Glutamatergic neuron (in vitro differentiated cells): ENCODE measurements at places on chromosomes 6 and 20. TPM values are rescaled to one million over a fixed set of nuclear protein-coding genes. Genes with fewer than 3 reads are reported as not detected.

The TRIM10 gene
- total RNA-seq, result not detected

The PRSS16 gene
- total RNA-seq, result 0.64 TPM

The LY6G6D gene
- total RNA-seq, result not detected

The SAPCD1 gene
- total RNA-seq, result 3.7 TPM

The TSBP1 gene
- not detected for total RNA-seq

The ITPR3 gene
- total RNA-seq, result 0.34 TPM

The SMLR1 gene
- not detected for total RNA-seq

The INSM1 gene
- 332 TPM for total RNA-seq

The FILIP1 gene
- 0.69 TPM for total RNA-seq

The FAXC gene
- total RNA-seq, result 68.9 TPM

The PPP1R16B gene
- 5.3 TPM for total RNA-seq

The HLA-DQB2 gene
- total RNA-seq, result not detected

The PI3 gene
- not detected for total RNA-seq

The GSTA3 gene
- not detected for total RNA-seq

The CLDN20 gene
- total RNA-seq, result not detected

The NKX2-2 gene
- 1.2 TPM for total RNA-seq

The OARD1 gene
- total RNA-seq, result 24.4 TPM

The ARMC2 gene
- total RNA-seq, result 6.9 TPM

The DEFB132 gene
- not detected for total RNA-seq

The RFX6 gene
- total RNA-seq, result not detected

The FLRT3 gene
- total RNA-seq, result 5.7 TPM

The SOBP gene
- 16.1 TPM for total RNA-seq

The SYCP2L gene
- 20.5 TPM for total RNA-seq

The MUC22 gene
- not detected for total RNA-seq

The TREML4 gene
- total RNA-seq, result not detected

The APCDD1L gene
- not detected for total RNA-seq

The ZC3H12D gene
- total RNA-seq, result 48.7 TPM

The SNX5 gene
- 43.2 TPM for total RNA-seq

The FKBP1C gene
- not detected for total RNA-seq

The FAM184A gene
- 20.0 TPM for total RNA-seq

The TMEM14C gene
- 85.0 TPM for total RNA-seq

The POPDC3 gene
- 10.9 TPM for total RNA-seq

The MYLK4 gene
- 0.49 TPM for total RNA-seq

The TBXT gene
- total RNA-seq, result not detected

The SLC35F1 gene
- total RNA-seq, result 22.4 TPM

The BTN2A1 gene
- total RNA-seq, result 41.6 TPM

The GTF3C6 gene
- 56.1 TPM for total RNA-seq
